ENCODE measurements at places on chromosomes 6 and 20.
A peak's percentile ranks its signal among the peaks of the same experiment; 100 is the strongest.

DNA sequence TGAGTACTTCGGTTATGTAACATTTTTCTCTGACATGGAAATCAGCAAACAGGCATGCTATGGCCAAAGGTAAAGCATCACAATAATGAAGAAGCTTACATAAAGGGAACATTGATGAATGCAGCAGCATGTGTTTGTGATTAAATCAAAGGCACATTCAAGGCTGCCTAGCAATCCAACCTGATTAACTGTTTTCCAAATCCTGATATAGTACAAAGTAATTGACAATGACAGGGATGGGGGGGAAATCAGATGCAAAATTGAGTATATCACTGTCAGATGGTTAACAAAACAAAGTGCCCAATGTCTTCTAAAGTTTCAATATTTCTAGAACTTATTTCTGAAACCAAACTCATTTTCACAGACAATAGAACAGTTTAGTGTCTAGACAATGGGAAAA, 39.2 kb upstream of the B3GAT2 start:
- no peak for DNase-seq

DNA sequence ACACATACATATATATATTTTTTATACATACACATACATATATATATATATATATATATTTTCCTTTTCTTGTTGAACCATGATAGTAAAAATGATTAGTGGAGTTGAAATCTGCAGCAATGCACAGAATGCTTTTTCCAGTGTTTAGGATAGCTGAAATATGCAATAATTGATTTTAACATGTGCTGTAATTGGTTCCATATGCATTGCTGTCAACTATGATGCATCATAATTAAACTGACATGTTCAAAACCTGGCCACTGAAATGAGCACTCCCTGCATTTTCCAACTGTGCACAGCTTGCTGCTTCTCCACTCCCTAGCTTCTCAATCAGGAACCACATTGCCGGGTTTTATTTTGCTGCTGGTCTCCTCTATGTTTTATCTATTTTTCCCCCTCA, 358.3 kb downstream of the PAX1 start:
- DNase-seq, result no peak

GRCh38 chr6:4913705-4914419, 90.0 kb downstream of the RPP40 start:
- no peak for DNase-seq

DNA sequence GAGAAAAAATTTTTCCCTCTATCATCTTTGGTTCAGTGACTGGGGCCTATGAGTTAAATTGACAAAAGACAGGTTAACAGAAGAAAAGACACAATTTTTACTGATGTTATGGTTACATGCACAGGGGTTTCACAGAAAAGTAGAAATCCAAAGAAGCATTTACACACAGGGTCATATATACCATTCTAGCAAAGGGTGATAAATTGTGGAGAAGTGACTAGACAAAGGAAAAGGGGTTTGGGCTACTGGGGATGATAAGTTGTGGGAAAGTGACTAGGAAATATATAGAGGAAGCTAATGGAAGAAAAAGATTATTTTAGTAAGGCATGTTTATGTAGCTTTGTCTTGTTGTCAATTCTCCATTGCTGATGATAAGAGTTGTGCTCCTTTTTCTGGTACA, 276.7 kb upstream of the JARID2 start:
- DNase-seq, result no peak

DNA sequence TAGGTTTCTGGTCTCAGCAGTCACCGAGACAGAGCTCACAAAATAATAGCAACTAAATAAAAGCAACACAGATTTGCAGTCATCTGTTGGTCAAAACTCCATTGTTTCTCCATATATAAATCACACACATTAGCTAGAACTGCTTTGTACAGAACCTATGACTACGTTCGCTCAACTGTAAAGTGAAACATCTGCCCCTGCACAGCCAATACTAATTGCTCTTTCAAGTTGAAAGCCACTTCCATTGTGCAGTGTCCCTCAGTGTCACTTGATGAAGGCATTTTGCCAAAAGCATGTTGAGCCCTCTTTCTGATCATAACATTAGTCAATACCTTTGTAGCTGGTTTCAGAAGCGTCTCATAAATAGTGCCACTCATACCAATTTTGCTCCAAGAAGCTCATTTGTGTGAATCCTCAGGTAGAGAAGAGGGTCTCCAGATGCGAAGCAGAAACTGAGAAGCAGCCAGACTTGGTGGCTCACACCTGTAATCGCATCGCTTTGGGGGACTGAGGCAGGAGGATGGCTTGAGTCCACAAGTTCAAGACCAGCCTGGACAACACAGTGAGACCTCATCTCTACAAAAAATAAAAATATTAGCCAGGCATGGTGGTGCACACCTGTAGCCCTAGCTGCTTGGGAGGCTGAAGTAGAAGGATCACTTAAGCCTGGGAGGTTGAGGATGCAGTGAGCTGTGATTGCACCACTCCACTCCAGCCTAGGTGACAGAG, 68.9 kb downstream of the PERP start:
- DNase-seq, result no peak

DNA sequence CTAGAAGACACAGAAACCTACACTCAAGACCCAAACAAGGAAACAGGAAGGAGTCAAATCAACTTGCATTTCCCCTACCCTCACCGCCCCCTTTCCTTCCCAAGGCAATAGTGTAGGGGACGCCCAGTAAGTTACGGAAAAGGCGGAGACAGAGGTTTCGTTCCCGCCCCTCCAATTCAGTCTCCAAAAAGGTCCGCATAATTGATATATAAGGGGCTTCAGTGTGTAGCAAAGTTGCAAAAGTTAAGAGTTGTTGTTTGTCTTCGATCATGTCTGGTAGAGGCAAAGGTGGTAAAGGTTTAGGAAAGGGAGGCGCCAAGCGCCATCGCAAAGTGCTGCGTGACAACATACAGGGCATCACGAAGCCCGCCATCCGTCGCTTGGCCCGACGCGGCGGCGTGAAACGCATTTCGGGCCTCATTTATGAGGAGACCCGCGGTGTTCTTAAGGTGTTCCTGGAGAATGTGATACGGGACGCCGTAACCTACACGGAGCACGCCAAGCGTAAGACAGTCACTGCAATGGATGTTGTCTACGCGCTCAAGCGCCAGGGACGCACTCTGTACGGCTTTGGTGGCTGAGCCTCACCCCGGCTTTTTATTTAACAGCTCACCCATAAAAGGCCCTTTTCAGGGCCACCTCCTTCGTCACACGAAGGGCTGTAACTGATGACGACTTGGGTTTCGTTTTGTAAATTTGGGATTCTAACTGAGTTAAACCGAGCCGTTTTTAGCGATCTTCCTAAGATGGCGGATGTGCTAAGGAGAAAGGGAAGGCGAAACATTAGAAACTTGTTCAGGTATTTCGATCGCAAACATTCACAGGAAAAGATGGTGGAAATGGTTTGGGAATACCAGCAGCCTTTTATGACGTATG, 124.6 kb upstream of the BTN3A2 start:
- peak; percentile 80 for DNase-seq

GRCh38 chr6:168165373-168165772, 86.4 kb upstream of the FRMD1 start:
- DNase-seq, result peak; percentile 72

- DNase-seq, result peak; percentile 72
Measured at GRCh38 chr6:150417899-150418826, 49.4 kb downstream of the IYD start.

DNA sequence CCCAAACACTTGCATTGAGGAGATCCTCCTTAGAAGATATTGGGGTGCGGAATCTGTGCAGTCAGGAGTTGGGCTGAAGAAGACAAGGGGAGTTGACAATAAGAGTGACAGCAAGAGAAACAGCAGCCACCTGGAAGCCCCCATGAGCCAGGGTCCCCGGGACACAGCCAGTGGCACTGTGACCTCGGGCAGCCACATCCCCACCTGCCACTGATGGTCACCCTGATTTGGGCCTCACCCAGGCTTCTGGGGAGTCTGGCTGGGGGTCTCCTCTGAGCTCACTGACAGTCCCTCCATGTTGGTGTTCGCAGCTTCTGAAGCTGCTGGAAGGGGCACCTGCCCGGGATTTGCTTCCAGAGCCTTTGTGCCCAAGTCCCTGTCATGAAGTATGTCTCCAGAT, 123.5 kb downstream of the TTLL2 start:
- DNase-seq, result no peak

GRCh38 chr6:24932832-24933231, 2.9 kb downstream of the RIPOR2 start:
- DNase-seq, result no peak

DNA sequence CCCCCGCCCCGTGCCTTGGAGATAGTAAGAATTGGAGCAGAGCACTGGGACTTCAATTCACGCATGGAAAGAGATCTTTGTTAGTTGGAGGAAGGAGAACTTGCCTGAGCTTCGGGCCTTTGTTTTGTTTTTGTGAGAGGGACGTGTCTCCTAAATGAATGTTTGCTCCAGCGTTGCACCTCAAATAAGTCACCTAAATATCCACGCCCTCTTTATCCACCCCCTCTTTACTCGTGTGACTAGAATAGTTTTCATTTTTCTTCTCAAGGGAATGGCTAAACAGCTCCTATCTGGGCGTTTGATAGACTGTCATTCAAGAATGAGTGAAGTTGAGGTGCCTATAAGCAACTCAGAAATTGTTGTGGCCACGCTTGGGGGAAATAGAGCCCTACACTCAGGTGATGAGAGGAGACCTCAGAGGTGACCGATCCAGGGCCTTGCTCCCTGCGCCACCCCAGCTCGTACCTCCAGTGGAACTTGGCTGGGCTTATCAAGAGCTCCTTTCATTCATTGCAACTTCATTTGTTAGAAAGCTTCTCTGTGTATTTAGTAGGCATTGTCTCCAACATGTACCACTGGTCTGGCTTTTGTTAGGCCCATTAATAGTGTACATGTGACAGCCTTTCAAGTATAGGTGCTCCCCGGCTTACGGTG, 861 bp downstream of the PCMTD2 start:
- DNase-seq, result no peak

DNA sequence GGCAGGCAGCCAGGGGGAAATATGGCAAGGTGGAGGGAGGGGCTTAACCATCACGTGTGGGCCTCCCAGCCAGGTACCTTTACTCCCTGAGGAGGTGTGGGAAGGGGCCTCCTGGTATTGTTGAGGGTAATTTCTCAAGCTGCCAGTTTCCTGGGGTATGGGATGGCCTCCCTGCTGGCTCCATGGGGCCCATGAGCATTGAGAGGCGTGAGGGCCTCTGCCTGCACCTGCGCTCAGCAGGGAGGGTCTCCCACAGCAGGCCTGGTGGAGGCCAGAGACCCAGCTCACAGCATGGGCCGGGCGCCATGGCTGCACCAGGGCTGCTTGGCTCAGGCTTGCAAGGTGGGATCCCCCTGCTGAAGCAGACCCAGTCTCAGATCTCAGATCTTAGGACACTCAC, 113.0 kb downstream of the GRM4 start:
- DNase-seq, result no peak

All from BJ (cell line).